ENCODE measurements at places on chromosomes 2 and 18.
A peak's percentile ranks its signal among the peaks of the same experiment; 100 is the strongest.

GRCh38 chr2:216649574-216649973 lies 16.4 kb downstream of the IGFBP2 start:
- no peak for DNase-seq

DNA sequence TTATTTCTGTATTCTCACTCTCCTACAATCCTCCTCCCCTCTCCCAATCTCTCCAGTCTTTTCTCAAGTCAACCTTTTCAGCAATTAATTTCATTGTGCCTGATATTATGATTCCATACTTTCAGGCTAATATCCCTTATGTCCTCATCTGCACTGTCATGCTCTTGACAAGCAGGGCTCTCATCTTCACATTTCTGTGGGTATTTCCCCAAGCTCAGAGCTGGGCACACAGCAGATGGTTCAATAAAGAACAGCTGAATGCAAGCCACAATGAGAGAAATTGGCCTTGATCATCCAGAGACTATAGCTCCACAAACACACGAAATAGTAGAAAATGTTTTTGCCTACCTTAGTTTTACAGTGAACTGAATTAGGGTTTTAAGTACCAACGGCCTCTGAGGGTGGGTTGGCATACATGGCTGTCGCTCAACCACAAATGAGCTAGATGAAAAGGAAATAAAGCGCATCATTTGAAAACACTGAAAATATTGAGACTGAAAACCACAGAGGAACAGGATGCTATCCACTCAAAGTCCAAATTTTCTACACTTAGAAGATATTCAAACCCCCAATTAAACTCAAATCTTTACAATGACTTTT lies 47.5 kb upstream of the STAT1 start:
- DNase-seq, result no peak

DNA sequence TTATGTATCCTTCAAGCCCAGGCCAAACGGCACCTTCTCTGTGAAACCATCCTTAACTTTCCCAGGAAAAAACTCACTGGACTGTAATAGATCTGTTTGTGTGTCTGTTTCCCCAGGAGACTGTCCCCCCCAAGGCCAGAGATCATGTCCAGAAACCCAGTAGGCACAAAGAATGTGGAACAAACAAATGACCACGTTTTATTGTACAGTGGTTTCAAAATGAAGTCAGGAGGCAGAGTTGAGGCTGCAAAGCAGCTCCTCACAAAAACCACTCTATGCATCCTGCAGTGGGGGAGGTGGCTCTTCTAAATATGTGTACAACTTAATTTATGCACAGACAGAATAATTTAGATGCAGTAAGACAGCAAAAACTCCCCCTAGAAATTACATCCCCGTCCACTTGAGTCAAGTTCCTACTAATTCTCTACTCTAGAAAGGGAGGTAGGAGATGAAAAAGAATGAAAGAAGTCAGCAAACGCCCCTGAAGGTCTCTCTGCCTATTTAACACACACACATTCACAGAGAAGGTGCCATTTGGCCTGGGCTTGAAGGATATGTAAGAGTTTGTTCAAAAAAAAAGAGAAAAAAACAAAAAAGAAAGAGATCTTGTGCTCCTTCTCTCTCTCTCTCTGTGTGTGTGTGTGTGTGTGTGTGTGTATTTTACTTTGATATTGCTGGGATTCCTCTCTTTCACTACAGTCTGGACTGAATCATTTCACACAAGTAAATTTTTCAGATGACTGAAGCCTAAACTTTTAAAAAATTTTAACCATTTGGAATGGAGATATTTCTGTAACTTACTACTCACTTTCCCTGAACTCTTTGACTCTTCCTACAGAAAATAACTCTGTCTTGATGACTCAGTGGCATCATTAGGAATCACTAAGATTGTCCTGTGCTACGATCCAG lies 19.5 kb downstream of the BCL2 start:
- no peak for DNase-seq

DNA sequence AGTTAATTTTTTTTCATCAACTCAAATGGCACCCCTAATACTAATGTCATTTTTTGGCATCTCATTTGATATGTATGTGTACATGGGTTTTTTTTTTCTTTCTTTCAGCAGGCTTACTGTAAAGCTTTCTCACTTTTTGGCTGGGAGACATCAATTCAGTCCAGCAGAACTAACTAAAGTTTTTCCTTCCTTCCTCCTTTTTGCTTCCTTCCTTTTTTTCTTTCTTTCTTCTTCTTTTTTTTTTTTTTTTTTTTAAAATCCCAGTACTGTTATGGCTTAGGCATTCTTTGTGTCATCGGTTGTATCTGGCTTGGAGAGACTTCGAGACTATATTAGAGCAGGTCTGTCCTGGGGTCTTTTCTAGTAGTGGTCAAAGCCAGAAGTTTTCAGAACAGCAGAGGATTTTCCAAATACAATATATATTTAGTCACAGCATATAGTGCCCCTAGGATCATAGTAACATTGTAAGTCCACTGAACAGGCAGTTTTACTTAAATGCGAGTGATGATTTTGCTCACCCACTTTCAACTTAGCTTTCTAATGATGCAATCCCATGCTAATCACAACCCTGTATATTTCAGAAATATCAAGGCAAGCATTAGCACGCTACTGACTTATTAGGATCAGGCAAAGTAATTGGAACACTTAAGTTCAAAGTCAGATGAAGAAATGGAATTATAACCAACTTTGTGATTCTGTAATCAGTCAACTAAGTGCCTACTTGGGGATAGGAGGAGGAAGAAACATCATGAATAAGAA lies 4.0 kb downstream of the KLHL29 start:
- no peak for DNase-seq

- no peak for DNase-seq
Measured at GRCh38 chr18:22337306-22337705, 80.4 kb downstream of the CTAGE1 start.

- no peak for DNase-seq
Measured at GRCh38 chr18:61955644-61956043, 62.8 kb upstream of the RNF152 start.

DNA sequence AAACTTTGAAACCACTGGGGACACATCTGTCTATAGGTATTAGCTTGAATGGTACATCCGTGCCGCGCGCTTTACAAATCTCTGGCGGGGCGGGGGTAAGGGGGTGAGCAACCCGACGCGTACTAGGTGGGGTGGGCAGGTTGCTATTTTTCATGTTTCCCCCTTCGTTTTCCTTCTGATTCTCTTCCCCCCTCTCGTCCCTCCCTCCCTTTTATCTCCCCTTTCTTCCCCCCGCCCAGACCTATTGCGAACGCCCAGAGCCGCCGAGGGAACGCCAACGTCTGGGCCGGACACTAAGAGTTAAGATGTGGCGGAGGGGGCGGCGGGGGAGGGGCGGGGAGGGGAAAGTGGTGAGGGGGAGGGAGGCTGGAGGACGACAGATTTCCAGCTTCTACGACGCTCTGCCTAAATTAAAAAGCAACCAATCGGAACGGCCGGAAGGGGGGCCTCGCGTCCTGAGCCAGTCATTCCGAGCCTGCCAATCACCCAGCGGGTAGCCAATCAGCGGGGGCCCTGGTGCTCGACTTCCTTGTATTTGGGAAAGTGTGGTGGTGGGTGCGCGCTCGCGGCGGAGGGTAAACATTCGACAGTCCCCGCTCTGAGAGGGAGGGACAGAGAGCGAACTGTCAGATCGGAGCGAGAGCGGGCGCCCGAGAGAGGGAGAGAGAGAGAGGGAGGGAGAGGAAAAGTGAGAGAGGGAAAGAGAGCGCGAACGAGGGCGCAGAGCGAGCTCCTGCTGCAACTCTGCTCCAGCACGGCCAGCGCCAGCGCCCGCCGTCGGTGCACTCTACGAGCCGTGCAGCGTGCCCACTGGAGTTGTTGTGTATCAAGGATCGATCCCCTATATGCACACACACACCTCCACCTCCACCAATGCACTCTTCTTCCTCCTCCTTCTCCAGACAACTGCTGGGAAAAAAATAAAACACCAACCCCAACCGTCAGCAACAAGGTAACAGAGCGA lies at the start of gene POU3F3:
Gene POU3F3 (plus strand): TSS at position 582 of the 964 bp plus-strand sequence. CDS start 1,396 bp downstream, outside the sequence.
- peak; percentile 49 for DNase-seq

- no peak for DNase-seq
Measured at GRCh38 chr2:71846072-71846471, 301.6 kb downstream of the CYP26B1 start.

DNA sequence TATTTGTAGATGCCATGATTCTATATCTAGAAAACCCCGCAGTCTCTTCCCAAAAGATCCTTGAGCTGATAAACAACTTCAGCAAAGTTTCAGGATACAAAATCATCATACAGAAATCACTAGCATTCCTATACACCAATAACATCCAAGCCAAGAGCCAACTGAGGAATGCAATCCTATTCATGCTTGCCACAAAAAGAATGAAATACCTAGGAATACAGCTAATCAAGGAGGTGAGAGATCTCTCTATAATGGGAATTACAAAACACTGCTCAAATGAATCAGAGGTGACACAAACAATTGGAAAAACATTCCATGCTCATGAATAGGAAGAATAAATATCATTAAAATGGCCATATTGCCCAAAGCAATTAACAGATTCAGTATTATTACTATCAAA lies 551.4 kb upstream of the SLC39A10 start:
- DNase-seq, result no peak

DNA sequence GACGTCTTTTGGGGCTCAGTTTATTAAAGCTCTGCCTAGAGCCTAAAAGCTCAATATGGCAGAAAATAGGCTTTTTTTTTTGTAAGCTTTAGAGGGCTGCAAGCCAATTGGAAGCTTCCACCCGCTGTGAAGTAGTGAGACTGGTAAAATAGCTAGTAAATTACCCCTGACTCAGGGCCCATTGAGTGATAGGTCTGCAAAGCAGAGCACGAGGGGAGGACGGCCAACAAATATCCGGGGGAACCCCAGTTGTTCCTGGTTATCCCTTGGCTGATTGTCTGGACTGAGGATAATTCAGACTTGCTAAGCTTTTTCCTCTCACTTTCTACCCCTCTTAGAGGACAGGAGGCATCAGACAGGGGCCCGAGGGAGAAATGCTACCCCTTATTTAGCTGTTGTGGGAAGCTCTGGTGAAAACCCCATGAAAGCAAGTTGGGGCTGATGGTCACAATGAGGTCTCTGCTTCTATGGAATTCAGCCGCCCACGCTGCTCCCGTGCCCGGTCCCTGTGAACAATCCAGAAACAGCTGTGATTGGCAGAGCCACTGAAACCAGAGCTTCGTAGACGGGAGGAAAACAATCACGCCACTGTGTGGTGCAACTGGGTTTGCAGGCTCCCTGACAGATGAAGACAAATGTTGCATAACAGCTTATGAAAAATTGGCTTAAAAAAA lies 141.9 kb upstream of the LGALSL start:
- DNase-seq, result no peak

- no peak for DNase-seq
Measured at GRCh38 chr2:26629346-26629630, 11.9 kb downstream of the CIB4 start.
